ENCODE measurements at places on chromosomes 5 and 9. TPM values are rescaled to one million over a fixed set of nuclear protein-coding genes. Genes with fewer than 3 reads are reported as not detected.

IRX1 gene
- total RNA-seq, result not detected

FOXD4L3 gene
- not detected for total RNA-seq

ADGRD2 gene
- total RNA-seq, result not detected

BTNL9 gene
- 0.13 TPM for total RNA-seq

ANKRD31 gene
- not detected for total RNA-seq

- peak; percentile 14 for DNase-seq
- no peaks in the 10 kb centered on the region for H3K36me3 ChIP-seq
- H3K27ac ChIP-seq, result no peak overlapping the region
- H3K27me3 ChIP-seq, result no peaks in the 10 kb centered on the region
- no peak overlapping the region for H3K4me3 ChIP-seq
Measured at GRCh38 chr5:6525910-6526309, 77.3 kb downstream of the UBE2QL1 start.

- no peaks in the 10 kb centered on the region for H3K27me3 ChIP-seq
- DNase-seq, result peak; percentile 24
- H3K4me1 ChIP-seq, result no peaks in the 10 kb centered on the region
- no peaks in the 10 kb centered on the region for H3K36me3 ChIP-seq
- H3K4me3 ChIP-seq, result no peak overlapping the region
Measured at GRCh38 chr5:121503111-121503840, 348.4 kb upstream of the FTMT start.

DNA sequence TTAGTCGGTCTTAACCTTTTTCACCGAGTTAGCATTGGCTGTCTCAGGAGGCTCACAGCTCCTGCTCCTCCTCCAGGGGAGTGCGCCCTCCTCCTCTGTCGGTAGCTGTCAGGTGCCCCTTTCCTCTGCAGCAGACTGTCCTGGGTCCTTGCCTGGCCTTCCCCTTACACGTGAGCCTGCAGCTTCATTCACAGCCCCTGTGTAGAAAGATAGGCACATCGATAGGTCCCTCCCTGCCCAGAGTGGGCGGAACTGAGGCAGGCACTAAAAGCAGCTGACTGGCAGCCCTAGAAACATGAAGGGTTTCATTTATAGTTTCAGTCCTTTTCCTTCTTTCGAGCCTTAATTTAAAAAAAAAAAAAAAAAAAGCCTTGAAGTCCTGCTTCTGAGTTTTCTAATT is 17.2 kb downstream of the TENT4A start:
- no peak for DNase-seq
- peaks cover 41% of the 10 kb centered on the region for H3K4me1 ChIP-seq
- H3K27me3 ChIP-seq, result no peaks in the 10 kb centered on the region
- H3K27ac ChIP-seq, result no peak overlapping the region
- peaks cover 3% of the 10 kb centered on the region for H3K36me3 ChIP-seq

DNA sequence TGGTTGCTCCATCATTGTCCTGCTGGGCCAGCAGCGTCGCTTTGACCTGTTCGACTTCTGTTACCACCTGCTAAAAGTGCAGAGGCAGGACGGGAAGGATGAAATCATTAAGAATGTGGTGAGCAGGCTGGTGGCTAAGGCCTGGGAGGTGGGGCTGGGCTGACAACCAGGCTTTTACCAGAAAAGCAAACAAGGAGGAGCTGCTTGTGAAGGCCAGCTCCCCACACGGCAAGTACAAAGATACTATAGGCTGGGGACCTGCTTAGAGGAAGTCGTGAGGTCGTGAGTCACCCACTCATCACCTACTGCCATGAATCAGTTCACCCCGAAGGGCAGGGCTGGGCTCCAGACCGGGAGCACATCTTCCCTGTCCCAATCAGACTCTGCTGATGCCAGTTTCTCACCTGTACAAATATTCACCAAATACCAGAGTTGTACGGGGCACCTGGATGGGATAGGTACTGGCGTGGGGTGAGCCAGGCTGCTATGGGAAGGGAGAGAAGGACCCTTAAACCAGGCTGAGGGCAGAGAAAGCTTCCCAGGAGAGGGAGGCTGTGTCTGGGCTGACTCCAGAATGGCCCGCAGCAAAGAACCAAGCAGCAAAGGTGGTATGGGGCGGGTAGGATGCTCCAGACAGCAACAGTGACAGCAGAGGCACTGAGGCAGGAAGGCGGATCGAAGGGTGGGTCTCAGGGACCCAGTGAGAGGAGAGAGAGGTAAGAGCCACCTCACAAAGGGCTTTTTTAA is 69.3 kb upstream of the NIPAL4 start:
- H3K27me3 ChIP-seq, result no peaks in the 10 kb centered on the region
- peak; percentile 40 for DNase-seq
- peaks cover 43% of the 10 kb centered on the region for H3K4me1 ChIP-seq
- no peak overlapping the region for H3K4me3 ChIP-seq

DNA sequence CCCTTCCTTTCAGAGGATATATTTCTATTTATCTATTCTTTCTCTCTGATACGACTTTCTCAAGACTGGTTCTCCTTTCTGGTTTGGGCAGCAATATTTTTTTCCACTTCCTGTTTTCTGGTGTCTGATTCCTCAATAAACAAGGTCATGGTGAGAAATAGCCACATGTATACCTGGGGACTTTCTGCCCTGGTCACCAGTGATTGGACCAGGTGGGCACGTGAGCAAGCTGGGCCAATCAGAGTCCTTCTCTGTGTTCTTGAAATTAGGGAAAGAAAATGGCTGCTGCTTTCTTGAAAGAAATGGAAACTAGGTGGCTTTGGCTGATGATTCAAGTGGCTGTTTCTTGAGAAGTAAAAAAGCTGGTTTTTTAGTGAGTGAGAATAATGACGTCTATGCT is 18.4 kb upstream of the GSN start:
- no peak overlapping the region for H3K27ac ChIP-seq
- H3K4me1 ChIP-seq, result no peaks in the 10 kb centered on the region
- H3K4me3 ChIP-seq, result no peak overlapping the region
- H3K36me3 ChIP-seq, result no peaks in the 10 kb centered on the region
- peaks cover 14% of the 10 kb centered on the region for H3K27me3 ChIP-seq

DNA sequence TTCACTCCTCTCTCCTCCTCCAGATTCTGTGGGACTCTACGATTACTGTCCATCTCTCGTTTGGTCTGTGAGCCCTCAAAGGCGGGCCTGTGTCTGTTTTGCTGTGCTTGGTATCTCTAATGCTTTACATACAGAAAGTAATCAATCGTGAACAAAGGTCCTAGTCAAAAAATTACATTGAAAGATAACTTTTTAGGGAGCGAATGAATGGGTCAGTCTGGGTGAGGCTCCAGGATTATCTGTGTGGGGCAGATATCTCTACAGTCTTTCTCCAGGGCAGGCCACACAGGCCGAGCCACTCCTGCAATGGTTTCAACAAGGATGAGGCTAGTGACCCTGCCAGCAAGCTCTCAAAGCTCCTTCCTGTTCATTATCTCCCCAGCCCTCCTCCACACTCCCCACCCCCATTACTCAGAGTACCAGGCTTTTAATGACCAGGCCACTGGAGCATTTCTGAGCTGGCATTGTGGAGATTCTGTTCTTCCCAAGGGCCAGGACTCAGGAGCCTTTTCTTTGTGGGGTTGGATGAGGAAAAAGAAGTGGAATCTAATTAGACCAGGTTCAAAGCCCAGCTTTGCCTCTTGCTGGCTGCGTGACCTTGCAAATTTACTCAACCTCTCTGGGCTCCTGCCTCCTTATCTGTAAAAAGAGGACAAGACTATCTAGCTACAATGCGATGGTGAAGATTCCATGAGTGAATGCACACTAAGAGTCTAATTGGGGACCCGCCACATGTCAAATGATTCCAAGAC is 10.2 kb downstream of the CORO2A start:
- no peaks in the 10 kb centered on the region for H3K27me3 ChIP-seq
- no peak overlapping the region for H3K4me3 ChIP-seq
- H3K36me3 ChIP-seq, result no peaks in the 10 kb centered on the region
- no peak overlapping the region for H3K27ac ChIP-seq
- no peaks in the 10 kb centered on the region for H3K4me1 ChIP-seq

DNA sequence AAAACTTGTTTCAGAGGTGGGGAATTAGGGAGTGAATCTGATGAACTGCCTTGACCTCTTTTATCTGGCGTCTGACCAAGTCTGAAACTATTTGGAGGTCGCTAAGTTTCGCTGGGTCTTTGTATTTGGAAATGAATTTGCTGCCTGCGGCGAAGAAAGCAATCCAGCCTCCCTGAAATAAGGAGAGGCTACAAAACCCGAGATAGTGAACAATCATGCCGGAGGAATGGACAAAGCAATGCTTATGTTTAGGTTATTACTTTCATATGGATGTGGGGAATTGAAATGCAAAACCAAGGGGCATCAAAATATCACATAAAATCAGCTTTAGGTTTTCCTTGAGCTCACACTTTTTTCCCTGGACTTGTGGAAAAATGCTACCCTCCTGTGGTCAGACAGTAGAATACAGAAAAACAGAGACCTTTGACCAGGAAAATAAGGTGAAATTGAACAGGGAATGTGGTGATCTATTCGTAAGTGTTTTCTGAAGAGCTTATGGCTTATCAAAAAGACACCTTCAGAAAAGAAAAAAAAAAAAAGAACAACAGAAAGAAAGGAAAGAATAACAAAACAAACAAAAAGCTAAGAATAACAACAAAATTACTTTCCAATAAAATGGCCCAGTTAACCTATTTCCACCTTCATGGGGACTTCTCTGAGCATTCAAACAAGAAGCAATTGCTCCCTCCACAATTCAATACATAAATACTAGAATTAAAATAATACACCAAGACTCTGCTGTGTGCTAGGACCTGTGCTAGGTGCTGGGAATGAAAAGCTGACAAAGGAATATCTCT is 68.6 kb upstream of the DPYSL3 start:
- H3K27ac ChIP-seq, result no peak overlapping the region
- H3K36me3 ChIP-seq, result no peaks in the 10 kb centered on the region
- no peaks in the 10 kb centered on the region for H3K27me3 ChIP-seq
- no peak overlapping the region for H3K4me3 ChIP-seq
- H3K4me1 ChIP-seq, result no peaks in the 10 kb centered on the region

DNA sequence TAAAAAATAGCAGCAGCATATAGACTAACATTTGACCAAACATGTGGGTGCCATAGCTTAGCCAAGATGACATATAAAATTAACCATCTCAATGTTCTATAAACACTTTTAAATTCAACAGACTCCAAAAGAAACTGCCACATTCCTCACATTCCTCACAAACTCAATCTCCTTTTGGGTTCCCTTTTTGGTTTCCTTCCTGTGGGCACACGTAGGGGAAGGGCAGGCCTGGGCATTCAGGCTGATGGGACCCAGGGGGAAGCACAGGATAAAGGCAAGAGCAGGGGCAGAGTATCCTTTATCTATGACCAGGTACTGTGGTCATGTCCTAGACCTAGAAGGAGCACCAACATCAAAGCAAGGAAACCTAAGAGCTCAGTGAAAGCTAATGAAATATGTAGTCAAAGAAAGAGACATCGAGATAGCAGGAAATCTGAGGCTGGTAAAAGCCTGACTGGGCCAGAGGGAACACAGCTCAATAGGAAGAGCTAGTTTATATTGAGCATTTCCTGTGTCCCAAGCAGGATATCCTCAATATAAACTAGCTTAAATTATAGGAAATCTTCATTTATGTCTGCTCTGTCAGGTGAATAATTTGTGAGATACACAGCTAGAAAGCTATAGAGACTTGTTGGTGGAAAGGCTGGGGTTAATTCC is 13.6 kb upstream of the ERAP1 start:
- no peaks in the 10 kb centered on the region for H3K27me3 ChIP-seq
- H3K4me1 ChIP-seq, result peaks cover 20% of the 10 kb centered on the region
- H3K4me3 ChIP-seq, result no peak overlapping the region

Measured in endothelial cell of umbilical vein (primary cell).